ENCODE measurements at places on chromosomes 3 and 15.

DNA sequence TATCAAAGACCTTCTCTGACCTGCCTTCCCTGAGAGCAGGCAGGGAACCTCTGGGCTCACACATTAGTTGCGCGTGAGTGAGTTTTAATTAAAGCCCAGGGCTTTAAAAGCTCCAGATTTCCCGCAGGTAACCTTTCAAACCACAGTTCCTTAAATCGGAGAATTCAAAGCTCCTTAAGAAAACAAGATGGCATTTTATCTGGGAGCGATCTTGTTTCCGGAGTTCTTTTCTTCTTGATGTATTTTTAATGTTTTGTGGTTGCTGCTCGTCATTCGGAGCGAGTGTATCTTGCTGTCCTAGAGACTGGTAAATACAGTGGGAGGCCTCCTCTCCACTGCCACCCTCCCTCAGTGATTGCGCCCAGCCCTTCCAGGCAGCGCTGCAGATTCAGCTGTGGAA is 284.3 kb downstream of the CLSTN2 start:
- DNase-seq: no peak

DNA sequence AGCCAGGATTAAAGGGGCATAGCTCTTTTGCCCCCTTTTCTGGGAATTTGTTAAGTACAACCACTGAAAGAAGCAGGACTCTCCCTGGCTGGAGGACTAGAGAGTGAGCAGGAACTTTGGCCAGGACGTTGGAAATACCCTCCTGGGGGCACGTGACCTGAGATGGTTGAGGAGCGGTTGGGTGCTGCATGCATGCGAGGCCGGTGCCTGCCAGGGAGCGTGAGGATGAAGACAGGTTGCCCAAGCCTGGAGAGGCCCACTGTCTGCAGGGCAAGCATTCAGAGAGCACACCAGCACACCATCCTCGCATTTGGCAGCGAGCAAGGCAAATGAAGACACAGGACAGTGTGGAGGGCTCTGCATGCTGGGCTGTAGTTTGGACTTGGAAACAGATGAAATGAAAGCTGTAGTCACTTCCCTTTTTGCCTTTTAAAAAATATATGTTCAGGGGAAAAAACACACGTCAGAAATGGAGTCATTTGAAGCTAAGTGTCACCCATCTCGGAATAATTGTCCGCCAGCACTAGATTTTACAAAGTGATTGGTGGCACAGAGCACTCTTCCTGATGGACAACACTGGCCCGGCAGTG is 217.6 kb downstream of the SLCO3A1 start:
- no peak for DNase-seq

- no peak for DNase-seq
Observed at GRCh38 chr15:29355477-29355876, 85.9 kb upstream of the NSMCE3 start.

GRCh38 chr15:59636184-59636583 is 21.1 kb downstream of the GTF2A2 start:
- no peak for DNase-seq

DNA sequence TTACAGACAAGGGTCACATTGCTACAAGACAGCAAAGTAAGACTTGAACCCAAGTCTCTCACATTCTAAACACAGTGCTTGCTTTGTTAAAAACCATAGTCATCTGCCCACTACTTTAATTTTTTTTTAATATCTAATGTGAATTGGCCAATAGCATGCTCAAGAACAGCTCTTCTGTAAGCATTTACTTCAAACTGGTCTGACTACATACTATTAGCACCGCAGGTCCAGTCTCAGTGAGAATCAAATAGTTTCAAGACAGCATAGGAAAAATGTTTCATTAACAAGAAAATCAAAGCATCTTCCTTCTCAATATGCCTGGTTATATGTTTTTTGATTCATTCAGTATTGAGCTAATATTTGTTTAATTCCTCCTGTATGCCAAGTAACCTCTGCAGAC is 419.9 kb downstream of the ERC2 start:
- no peak for DNase-seq

DNA sequence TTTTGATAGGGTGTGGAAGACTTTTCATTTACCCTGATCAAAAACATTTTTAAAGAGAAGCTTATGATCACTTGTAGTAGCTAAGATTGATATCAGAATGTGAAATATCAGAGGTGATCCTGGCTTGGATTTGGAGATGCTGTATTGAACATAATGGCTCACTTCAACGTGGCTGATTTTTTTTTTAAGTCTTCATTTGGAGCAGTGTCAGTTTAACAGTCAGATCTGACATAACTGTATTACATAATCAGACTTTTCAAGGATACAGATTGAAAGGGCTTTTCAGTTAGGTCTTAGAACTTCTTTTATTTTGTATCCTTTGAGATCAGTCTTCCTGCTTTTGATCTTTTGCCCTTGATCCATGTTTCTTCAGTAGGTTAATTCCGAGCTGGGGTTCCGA is 98.5 kb downstream of the ITPR1 start:
- DNase-seq: no peak

All from islet precursor cell (in vitro differentiated cells).